ENCODE measurements at places on chromosomes 2 and 18. TPM values are rescaled to one million over a fixed set of nuclear protein-coding genes. Genes with fewer than 3 reads are reported as not detected.

DNA sequence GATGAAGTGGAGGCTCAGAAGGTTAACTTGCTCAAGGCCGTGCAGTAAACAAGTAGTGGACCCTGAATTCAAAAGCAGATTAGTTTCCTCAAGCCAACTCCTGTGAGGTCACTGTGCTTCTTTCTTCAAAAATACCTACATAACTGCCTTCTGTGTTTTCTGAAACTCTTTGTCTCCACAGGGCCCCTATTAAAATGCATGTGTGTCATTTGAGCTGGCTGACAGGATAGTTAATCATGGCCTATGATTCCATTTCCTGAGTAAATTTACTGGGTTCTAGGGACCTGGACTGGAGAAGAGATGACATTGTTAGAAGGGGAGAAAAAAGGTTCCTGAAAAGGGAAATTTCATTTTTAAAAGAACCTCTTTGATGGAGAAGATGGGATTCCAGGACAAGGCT lies 12.9 kb upstream of the DTNA start:
- H3K36me3 ChIP-seq: no peaks in the 10 kb centered on the region
- H3K27me3 ChIP-seq: no peaks in the 10 kb centered on the region
- H3K27ac ChIP-seq: no peak overlapping the region
- peaks cover 34% of the 10 kb centered on the region for H3K4me1 ChIP-seq
- H3K4me3 ChIP-seq: no peak overlapping the region
- no peak for DNase-seq

DNA sequence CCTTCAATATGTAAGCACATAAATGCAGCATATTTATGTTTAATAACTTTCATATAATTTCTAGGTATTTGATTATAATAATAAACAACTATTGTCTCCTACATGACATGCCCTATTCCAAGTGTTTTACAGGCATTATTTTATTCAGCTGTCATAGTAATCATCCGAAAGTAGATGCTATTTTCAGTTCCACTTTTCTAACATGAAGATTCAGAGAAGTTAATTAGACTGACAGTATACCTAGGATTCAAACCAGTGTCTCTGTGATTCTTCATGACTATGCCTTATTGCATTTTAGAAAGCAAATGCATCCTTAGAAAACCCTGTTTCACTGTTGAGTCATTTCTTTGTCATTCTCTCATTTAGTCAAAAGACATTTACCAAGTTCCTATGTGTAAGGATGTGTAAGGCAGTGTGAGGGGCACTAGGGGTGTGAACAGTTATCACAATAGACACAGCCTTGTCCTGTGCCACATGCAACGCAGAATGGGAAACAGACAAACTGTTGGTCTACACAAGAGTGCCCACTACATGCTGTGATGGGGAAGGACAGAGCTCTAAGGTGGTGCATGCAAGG lies 79.8 kb downstream of the DTNA start:
- no peak overlapping the region for H3K27ac ChIP-seq
- peaks cover 11% of the 10 kb centered on the region for H3K4me1 ChIP-seq
- H3K27me3 ChIP-seq: no peaks in the 10 kb centered on the region
- no peak overlapping the region for H3K4me3 ChIP-seq

DNA sequence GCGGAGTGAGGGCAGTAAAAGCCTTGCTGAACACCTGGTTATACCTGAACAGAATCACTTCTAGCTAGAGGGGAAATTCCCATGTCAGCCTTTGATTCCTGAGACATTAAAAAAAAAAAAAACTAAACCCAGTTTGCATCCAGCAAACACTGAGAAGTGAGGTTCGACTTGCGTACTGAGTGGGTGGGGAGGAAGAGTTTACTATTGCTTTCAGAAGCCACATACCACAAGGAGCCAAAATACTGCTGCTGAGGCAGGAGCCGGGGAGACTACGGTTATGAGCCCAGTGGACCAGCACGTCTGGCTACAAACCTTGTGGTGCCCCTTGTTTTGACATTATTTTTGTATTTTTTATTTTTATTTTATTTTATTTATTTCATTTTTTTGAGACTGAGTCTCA lies 2.7 kb downstream of the COLEC11 start:
- no peak for DNase-seq
- H3K27me3 ChIP-seq: no peaks in the 10 kb centered on the region
- H3K4me3 ChIP-seq: no peak overlapping the region

GRCh38 chr2:128269990-128270671 lies 48.5 kb downstream of the HS6ST1 start:
- H3K27ac ChIP-seq: no peak overlapping the region
- peaks cover 17% of the 10 kb centered on the region for H3K4me1 ChIP-seq
- DNase-seq: peak; percentile 57
- no peak overlapping the region for H3K4me3 ChIP-seq

GRCh38 chr2:22991844-22992243 lies 393.1 kb upstream of the KLHL29 start:
- H3K27me3 ChIP-seq: no peaks in the 10 kb centered on the region
- no peaks in the 10 kb centered on the region for H3K4me1 ChIP-seq
- H3K27ac ChIP-seq: no peak overlapping the region
- no peaks in the 10 kb centered on the region for H3K36me3 ChIP-seq
- DNase-seq: no peak

- no peaks in the 10 kb centered on the region for H3K36me3 ChIP-seq
- no peak overlapping the region for H3K4me3 ChIP-seq
- H3K4me1 ChIP-seq: no peaks in the 10 kb centered on the region
- H3K27me3 ChIP-seq: no peaks in the 10 kb centered on the region
Observed at GRCh38 chr18:49722477-49722876, 90.9 kb downstream of the ACAA2 start.

DNA sequence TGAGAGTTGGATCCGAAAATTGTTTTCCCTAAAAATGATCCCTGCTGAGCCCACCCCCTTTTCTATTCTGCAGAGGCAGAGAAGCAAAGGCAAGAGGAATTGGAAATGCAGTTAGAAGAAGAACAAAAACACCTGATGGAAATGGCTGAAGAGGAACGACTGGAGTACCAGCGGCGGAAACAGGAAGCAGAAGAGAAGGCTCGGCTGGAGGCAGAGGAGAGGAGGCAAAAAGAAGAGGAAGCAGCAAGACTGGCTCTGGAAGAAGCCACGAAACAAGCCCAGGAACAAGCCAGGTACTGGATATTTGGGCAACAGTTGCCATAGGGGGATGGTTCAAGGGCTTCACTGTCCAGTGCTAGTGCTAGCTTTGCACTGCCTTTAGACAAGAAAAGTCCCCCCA lies 41.7 kb downstream of the SUMO1 start:
- H3K4me1 ChIP-seq: no peaks in the 10 kb centered on the region
- H3K27ac ChIP-seq: no peak overlapping the region
- no peaks in the 10 kb centered on the region for H3K27me3 ChIP-seq
- DNase-seq: no peak

The TRPM8 gene
- polyA plus RNA-seq: not detected

The HAAO gene
- polyA plus RNA-seq: 12.6 TPM

The HRH4 gene
- not detected for polyA plus RNA-seq

All from sigmoid colon (tissue), 7 donors.